ENCODE measurements at places on chromosomes 5 and 9.

DNA sequence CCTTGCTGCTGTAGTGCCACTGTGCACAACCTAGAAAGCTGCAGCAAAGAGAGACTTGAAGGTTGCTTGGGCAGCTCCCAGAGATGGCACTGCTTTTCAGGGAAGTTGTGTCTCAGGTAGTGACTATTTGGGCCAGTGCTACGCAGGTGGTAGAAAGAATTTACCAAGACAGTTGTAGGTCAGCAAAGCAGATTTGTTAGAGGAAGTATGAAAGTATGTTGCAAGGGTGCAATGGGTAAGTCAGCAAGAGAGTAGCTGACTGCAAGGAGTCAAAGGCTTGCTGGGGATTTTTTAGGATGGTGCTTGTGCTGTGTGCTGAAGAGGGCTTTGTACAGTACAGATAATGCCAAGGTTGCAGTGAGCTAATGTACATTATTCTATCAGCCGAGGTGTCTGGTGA, 33.5 kb upstream of the SPARC start:
- no peak for DNase-seq

DNA sequence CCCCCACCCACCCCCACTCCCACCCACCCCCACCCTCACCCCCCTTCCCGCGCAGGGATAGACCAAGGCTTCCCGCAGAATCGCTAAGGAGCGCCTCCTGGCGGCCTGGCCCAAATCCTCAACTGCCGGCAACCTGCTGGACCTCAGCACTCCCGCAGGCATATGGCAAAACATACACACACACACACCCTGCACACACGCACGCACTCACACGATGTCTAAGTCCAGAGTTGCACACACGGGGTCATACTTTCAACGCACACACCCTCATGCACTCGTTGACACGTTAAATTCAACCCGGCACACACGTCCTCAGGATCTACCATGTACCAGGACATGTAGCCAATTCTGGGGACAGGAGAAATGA, 1.7 kb downstream of the CPLX2 start:
- no peak for DNase-seq

GRCh38 chr9:108724122-108724521, 131.7 kb downstream of the ACTL7B start:
- DNase-seq: no peak

- peak; percentile 82 for DNase-seq
Measured at GRCh38 chr5:79857714-79858409, 133.2 kb downstream of the MTX3 start.

- no peak for DNase-seq
Measured at GRCh38 chr5:80714570-80715298, 60.0 kb upstream of the DHFR start.

DNA sequence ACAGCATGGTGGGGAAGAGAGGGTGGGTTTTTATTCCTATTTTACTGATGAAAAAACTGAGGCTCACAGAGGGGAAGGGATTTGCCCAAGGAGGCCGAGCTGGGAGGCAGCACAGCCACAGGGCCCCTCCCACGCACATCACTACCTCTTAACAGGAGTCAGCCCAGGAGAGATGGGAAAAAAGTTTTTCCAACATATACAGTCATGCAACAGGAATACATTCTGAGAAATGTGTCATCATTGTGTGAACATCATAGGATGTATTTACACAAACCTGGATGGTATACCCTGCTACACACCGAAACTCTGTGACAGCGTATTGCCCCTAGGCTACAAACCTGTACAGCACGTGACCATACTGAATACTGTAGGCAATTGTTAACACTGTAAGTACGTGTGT, 11.6 kb downstream of the TRAF1 start:
- no peak for DNase-seq

DNA sequence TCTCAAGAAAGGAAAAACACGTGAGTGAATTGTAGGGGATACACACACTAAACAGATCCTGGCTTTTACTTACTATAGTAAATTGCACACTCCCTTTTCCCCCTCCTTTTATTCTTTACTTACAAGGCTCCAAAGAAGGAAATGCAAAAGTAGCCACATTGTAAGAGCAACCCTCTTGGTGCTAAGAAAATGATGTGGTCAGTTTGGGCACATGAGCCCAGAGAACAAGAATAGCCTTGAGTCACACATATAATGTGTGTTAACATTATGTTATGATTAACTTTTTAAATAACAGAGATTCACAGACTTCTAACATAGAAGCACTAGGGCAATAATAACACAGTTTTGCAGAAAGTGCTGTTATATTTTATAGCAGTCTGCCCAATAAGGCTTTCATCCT, 48.5 kb downstream of the PCSK5 start:
- DNase-seq: no peak

GRCh38 chr9:3863686-3864085, 337.9 kb upstream of the RFX3 start:
- no peak for DNase-seq

- no peak for DNase-seq
Measured at GRCh38 chr9:88280816-88281382, 107.3 kb upstream of the SPIN1 start.

- no peak for DNase-seq
Measured at GRCh38 chr9:13095056-13095455, 184.4 kb downstream of the MPDZ start.

DNA sequence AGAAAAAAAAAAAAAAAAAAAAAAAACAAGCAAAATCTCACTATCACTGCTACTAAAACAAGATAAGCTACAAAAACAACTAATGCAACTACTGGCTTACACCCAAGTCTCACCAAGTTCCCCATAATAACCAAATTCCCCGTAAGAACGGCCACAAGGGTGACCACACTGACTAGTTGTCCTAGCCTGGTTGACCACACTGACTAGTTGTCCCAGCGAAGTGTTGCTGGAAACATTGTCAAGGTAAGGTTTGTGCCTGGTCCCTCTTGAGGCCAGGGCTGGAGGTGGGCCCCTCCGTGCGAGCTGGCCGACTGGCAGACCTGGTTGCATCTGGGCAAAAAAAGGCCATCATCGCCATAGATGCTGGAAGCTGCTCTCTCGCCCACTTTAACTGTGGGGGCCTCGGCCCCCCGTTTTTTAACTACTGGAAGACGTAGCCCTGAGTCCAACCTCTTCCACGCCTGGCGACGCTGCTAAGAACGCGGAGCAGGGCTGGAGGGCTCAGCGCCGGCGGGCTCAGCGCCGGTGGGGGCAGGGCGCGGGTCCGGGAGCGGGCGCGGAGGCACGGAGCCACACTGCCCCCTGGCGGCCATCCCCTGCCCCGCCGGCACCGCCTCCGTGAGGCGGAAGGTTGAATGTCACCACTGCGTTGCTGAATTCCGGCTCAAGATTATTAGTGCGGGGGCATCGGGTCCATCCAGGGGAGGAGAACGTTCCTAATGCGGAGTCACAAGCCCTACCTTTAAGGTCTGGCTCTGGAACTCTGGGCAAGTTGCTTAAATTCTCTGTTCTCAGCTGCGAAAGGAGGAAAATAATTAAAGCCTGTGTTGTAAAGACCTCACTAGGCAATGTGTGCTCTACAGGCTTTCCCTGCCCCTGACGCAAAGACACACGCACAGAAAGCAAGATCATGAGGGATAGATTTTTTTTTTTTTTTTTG, 84.0 kb downstream of the HSD17B3 start:
- DNase-seq: peak; percentile 75

GRCh38 chr9:101478444-101478843, 42.9 kb upstream of the ALDOB start:
- DNase-seq: no peak

- no peak for DNase-seq
Measured at GRCh38 chr9:128428644-128429512, 8.2 kb downstream of the CERCAM start.

DNA sequence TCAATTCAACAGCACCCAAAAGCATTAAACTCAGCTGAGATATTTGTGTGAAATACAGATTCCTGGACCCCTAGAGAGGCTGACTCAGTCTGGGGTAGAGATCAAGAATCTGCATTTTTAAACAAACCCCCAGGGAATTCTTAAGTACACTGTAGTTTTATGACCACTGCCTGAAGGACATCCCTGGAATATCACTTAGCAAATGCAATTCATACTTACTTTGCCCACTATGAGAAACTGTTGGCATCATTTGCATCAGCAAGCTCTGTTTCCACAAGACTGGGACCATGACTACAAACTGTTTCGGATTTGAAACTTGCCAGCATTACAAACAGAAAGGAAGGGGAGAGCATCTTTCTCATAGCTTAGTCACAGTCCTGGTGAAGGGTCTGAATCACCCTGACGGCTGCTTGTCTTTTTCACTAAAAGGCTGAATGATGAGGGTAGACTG, 63.7 kb downstream of the MLLT3 start:
- DNase-seq: no peak

DNA sequence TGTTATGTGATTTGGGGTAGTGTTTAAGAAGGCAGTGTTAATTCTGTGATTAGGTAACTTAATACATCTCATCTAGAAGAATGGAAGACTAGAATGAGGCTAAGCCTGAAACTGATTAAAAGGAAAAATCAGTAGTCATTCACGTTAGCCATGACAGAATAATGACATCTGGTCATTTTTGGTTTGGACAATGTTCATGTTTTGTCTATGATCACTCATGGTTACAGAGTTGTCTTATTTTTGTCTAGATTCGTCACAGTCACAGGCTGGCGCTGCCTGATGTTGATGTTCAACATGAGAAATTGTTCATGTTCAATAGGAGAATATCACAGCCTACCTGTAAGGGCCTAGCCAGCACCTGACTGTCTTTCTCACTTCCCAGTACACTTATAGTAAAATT, 9.5 kb upstream of the DOCK2 start:
- DNase-seq: no peak

GRCh38 chr9:92345582-92345981, 19.8 kb downstream of the CENPP start:
- DNase-seq: no peak

GRCh38 chr5:150245808-150246207, 43.8 kb downstream of the CAMK2A start:
- DNase-seq: no peak

DNA sequence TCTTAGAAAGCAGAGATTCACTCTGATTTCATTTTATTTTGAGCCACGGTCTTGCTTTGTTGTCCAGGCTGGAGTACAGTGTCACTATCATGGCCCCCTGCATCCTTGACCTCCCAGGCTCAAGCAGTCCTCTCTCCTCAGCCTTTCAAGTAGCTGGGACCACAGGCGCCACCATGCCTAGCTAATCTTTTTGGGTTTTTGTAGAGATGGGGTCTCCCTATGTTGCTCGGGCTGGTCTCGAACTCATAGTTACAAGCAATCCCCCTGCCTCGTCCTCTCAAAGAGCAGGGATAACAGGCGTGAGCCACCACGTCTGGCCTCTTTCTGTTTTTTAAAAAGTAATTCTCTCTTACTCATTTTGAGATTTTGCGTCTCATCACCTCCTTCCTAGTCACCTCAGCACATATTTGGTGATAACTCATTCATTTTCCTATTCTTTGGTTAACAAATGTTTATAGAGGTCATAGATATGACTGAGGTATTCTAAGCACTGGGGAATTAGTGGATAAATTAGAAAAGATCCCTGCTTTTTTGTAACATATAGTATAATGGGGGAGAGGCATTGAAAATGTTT, 10.8 kb upstream of the DCP2 start:
- DNase-seq: no peak

GRCh38 chr9:91220021-91220420, 141.7 kb downstream of the AUH start:
- no peak for DNase-seq

GRCh38 chr5:127577458-127577857, 60.0 kb downstream of the PRRC1 start:
- no peak for DNase-seq

GRCh38 chr5:100789694-100790093, 113.4 kb downstream of the ST8SIA4 start:
- DNase-seq: no peak

DNA sequence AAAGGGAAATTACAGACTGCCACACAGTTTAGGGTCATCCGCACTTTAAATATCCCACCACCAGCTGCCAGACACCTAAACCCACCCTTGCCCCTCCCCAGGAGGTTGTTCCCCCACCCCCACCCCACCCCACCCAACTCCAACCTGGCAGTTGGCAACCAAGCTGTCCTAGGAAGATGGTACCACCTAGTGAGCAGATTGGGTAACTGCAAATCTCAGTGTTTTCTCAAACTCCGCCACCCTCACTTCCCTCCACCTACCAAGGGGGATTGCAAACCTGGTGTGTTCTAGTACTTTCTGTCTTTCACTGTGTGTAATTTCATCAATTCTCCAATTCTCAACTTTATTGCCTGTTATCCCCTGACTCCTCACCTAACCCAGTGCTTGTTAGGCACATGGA, 323.8 kb upstream of the IRX2 start:
- no peak for DNase-seq

DNA sequence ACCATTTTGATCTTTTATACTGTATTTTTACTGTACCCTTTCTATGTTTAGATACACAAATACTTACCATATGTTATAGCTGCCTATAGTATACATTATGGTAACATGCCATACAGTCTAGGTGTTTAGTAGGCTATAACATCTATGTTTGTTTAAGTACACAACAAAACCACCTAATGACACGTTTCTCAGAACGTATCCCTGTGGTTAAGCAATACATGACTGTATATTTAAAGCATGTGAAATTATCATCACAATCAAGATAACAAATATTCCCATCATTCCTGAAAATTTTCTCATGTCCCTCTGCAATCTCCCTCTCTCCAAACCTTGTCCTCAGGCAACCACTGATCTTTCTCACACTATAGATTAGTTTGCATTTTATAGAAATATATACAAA, 66.4 kb upstream of the SUSD1 start:
- no peak for DNase-seq

- no peak for DNase-seq
Measured at GRCh38 chr5:41869151-41869723, 988 bp downstream of the OXCT1 start.

GRCh38 chr9:21670374-21670773, 132.1 kb upstream of the MTAP start:
- DNase-seq: no peak

- no peak for DNase-seq
Measured at GRCh38 chr9:98530806-98531386, 177.8 kb downstream of the GABBR2 start.

DNA sequence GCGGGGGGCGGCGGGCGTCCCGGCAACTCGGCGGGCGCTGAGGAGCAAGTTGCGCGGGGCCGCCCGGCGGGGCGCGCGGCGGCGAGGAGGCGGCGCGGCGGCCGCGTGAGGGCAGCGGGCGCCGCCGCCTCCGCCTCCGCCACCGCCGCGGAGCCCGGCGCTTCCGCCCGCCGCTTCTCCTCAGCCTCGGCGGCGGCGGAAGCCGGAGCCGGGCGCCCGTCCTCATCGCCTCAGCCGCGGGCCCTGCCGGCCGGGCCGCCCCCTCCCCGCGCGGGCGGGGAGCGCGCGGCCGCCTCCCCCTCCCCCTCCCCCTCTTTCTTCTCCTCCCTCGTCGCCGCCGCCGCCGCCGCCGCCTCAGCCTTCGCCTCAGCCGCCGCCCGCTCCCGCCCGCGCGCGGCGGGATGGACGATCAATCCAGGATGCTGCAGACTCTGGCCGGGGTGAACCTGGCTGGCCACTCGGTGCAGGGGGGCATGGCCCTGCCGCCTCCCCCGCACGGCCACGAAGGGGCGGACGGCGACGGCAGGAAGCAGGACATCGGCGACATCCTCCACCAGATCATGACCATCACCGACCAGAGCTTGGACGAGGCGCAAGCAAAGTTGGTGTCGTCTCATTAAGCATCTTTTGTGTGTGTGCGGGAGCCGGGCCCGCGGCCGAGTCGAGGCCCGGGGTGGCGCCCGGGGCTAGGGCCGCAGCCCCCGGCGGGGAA, at the start of gene PBX3:
Gene PBX3, plus strand, starts transcription at position 321 of the 712 bp plus-strand sequence.
- peak; percentile 7 for DNase-seq

- DNase-seq: no peak
Measured at GRCh38 chr9:101269591-101270283, 115.1 kb downstream of the BAAT start.

GRCh38 chr5:107216587-107216986, 454.1 kb downstream of the EFNA5 start:
- no peak for DNase-seq

GRCh38 chr9:36676778-36677485, 104.2 kb downstream of the MELK start:
- DNase-seq: no peak
